ENCODE measurements at places on chromosomes 1 and 21.

- no peak for DNase-seq
Measured at GRCh38 chr1:160789051-160789701, 6.8 kb upstream of the LY9 start.

- no peak for DNase-seq
Measured at GRCh38 chr21:43211760-43212115, 42.9 kb downstream of the CRYAA start.

DNA sequence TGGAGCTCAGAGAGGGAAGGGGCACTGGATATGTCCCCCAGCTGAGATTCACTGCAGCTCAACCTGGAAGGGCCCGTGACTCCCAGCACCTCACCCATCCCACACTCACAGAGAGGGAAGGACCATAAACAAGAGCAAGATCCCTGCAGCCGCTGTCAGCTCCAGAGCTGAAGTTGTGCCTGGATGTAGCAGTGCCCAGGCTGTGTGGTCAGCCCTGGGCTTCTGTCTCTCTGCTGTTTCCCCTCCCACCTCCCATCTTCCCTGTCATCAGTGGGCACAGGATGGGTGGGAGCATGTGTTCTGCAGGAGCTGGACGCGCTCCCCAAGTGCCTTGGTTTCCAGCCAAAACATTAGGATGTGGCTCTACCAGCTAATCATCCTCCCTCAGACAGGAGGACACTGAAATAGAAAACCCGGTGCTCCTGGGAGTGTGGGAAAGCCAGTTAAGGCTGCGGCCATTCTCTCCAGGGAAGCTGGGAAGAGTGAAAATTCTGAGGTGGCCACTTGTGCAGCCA lies 282.7 kb downstream of the NPHP4 start:
- no peak for DNase-seq

DNA sequence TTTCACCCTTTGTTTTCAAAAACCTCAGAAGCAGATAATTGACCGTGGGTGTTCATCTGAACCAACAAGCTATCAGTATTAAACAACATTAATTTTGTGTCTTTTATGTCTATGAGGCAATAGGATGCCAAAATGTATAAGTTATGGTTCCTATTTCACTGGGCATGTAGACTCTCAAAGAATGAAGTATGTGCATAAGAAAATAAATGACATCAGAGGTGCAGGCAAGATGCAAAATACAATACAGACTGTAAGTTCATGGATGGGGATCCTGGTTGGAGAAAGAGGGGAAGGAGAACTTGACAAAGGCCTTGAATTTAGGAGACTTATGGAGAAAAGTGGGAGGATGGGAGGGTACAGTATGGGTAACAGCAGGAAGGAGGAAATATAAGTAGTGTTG lies 23.4 kb upstream of the POU2F1 start:
- no peak for DNase-seq

- no peak for DNase-seq
Measured at GRCh38 chr1:111814642-111815041, 58.9 kb downstream of the DDX20 start.

DNA sequence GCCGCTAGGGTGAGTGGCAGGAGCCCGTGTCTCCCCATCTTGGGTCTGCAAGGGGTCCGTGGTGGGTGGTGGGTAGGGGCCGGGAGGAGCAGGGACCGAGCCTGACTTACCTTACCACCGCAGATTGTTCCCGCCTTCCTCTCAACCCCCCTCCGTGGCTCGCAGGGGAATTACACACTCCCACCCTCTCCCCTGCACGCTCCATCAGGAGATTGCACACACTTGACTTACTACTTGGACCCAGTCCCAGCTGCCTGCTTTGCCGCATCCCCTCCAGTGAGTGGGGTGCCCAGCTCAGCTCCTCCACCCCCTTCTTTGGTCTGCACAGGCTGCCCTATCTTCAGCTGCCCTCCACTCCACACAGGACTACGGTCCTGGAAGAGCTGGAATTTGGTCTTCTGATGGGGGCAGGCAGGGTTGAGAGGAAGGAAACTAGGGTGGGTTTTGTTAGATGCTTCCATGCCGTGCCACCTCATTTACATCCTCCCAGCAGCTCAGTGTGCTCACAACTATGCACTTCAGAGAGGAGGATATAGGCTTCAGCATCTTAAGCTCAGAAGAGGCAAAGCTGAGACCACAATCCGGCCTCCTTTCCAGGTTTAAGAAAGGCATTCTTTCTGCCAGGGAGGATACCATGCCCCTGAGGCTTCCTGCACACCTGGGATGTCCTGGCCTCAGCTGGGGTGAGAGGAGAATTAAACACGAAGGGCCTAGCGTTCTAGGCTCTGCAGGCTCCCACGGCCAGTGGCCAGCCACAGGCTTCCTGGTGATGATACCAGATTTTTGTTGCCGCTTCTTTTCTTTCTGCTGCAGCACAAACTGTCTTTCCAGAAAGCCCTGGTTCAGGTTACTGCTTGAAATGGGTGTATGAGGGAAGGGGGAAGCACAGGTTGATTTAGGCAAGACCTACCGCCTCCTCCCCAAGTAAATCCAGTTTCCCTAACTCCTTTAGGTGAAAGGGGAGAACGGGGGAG lies 2.3 kb downstream of the KCNC4 start:
- no peak for DNase-seq

DNA sequence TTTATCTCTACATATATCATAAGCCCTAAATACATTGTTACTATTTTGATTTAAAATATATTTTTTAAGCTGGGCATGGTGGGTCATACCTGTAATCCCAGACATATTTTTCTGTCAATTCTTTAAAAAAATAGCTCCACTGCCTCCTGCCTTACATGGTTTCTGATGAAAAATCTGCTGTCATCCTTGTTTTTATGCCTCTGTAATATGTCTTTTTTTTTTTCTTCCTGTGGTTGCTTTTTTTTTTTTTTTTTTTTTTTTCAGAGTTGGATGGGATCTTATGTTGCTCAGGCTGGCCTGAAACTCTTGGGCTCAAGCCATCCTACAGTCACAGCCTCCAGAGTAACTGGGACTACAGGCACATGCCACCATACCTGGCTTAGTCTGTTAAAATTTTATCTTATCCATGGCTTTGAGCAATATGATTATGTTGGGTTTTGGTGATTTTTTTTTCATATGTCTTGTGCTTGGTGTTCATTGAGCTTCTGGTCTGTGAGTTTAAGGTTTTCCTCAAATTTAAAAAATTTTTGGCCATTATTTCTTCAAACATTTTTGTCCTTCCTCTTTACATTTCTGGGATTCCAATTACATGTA lies 12.4 kb upstream of the EDARADD start:
- DNase-seq: no peak

DNA sequence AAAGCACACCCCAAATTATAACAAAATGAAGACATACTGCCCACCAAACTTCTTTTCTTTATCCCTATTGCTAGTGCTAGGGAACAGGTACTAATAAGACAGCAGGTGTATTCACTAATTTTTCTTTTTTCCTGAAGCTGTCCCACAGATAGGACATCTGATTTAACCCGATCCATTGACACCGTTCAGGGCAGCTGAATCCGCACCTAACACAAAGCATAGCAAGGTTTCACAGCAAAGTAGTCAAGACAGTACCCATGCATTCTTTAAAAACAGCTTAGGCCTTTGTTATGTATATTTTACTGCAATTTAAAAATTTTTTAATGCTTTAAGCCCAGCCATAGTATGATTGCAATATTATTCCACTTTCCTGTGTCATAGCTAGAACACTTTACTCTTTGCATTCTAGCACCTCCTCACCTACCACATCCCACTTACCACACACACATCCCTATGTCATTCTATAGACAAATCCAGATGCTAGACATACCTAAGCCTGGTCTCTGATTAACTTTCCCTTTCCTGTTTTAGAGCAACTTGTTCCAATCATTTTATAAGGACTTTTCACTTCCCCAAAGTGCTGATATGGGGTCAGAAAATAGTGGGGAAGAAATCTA lies 40.4 kb downstream of the GATAD2B start:
- DNase-seq: no peak

DNA sequence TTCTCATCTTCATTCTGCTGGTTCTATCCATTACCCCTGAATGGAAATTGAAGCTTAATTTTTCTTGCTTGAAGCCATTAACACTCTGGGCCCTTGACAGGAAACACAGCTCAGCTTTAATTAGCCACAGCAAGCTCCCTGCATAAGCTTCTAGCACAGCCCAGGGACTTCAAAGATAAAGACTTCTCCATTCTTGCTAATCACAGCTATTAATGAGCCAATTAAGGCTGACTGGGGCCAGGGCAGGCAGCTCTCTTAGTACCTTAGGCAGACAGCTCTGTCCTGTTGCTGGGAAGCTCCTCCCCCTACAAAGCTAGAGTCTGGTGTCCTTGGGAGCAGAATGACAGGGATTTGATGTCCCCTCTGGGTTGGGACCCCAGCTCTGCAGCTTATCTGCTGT lies 27.9 kb upstream of the TRABD2B start:
- no peak for DNase-seq

Data from T-helper 2 cell treated with Interferon-gamma antibody and Interleukin-4, amounts not matched to agents 5 μg/mL and 100 μg/mL, for 36 hours (primary cell).